ENCODE measurements at places on chromosomes 1 and 21.

DNA sequence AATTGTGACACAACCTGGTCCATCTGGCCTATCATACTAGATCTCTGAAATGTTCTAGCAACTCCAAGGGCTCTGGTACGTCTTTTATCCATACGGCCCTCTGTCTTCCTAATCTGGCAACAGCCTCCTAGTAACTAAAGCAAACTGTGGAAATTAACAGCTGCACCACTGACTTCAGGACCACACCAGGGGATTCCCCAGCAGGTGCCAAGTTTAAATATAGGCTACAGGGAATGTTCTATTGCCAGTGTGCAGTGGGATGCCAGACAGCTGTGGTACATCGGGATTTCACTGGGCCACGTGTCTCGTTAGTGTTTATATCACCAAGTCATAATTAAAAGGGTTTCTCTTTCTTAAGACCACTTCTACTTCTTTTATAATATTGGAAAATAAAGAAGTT lies 94.3 kb downstream of the RGS2 start:
- no peak for DNase-seq

- no peak for DNase-seq
These were observed 492.9 kb downstream of the SIPA1L2 start for GRCh38 chr1:232137066-232137465.

GRCh38 chr1:8147956-8148355 lies 121.8 kb upstream of the ERRFI1 start:
- no peak for DNase-seq

DNA sequence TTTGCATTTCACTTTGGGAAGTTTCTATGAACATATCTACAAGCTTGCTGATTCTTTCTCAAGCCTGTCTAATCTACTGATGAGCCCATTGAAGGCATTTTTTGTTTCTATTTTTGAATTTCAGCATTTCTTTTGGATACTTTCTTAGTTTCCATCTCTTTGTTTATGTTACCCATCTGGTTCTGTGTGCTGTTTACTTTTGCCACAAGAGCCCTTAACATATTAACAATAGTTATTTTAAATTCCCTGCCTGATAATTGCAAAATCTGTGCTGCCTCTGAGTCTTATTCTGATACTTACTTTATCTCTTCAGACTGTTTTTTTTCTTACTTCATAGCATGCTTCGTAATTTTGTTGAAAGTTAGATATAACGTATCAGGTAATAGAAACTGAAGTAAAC lies 75.8 kb upstream of the ZRANB2 start:
- no peak for DNase-seq

- DNase-seq: no peak
These were observed 32.4 kb upstream of the MYSM1 start for GRCh38 chr1:58732087-58732775.

All from left cardiac atrium (tissue), 4 donors.